ENCODE measurements at places on chromosomes 12 and 14.

DNA sequence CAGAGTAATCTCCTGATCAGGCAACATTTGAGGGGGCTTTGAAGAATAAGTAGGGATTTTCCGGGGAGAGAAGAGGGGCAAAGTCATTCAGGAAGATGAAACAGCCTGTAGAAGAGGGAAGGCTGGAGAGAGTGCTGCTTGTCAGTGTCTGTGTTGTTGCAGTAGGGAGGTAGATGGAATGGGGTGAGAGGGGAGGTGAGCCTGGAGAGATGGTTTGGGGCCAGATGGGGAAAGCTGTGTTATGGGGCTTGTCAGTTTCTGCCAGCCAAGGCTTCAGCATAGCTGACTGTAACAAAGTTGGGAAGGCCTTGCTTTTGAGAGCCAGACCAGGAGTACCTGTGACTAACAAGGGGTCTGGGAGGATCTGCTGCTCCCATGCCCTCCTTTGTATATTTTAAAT is 18.0 kb downstream of the BICD1 start:
- no peak for DNase-seq

DNA sequence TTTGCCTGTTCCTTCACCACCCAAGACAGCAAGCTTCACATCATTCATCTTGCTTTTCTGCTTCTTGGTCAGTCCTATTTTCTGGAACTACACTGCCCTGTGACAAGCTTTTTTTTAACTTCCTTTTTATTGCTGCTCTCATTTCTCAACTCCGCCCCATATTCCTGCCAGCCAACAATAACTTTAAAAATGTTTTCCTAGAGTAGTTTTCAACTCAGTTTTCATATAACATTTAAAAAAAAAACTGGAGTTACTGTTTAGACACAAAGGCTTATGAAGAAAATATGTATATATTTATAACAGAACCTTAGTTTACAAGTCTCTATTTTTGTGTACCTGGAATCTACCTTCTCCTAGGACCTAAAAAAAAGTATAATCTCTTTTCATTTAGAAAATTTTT is at the start of gene RERGL:
Gene RERGL (minus strand): TSS at position 101 of the 400 bp plus-strand sequence. CDS start 53 bp downstream, at position 48.
- no peak for DNase-seq

DNA sequence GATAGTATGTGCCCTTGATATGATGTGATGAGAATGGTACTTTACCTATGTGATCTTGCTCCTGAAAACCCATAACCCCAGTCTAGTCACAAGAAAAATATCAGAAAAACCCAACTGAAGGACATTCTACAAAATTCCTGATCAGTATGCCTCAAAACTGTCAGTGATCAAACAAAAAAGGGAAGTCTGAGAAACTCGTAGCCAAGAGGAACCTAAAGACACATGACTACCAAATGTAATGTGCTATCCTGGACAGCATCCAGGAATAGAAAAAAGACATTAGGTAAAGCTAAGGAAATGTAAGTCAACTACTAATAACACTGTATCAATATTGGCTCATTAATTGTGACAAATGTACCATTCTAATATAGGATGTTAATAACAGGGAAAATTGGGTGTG is 4.1 kb upstream of the WIF1 start:
- no peak for DNase-seq

- DNase-seq, result peak; percentile 82
These were observed 36.8 kb upstream of the DCD start for GRCh38 chr12:54684636-54685630.

- DNase-seq, result no peak
These were observed 174.5 kb upstream of the RBM19 start for GRCh38 chr12:114140576-114140975.

DNA sequence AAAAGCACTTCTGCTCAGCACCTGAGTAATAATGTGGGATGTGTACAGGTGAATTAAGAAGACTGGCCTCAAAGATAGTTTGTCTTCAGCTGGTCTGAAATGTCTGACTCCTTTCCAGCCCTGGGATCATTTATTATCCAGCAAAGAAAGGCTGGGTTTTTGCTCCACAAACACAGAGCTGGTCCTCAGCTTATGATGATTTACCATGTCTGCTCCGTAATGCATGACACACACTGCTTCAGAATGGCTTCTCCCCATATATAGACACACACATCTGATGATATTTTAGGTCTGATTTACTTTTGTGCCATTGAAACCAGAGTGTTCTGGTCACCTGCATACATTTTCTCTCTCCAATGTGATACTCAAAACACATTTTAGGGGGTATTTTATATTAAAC is 225.0 kb downstream of the SLC25A21 start:
- no peak for DNase-seq

DNA sequence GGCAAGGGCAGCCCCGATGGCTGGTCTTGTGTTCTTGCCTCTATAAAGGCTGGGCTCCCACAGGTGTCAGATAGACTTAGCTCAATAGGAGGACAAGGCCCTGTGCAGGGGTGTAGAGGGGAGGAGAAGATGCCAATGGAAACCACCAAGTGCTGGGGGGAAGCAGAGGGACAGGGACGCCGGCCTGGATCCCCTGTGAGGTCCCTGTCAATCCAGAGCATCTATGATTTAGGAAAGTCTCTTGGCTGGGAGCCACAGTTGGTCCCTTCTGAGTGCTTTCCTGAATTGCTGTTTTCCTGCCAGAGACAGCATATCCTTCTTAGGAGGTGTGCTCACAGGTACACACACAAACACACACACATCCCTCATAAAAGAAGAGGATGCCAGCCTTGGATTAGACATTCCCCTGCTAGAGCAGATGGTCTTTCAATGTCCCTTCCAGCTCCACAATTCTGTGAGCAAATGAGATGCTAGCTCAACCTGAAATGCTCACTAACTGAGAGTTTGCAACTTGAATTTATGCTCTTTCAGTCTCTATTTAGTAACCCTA is 62.7 kb downstream of the TTC7B start:
- DNase-seq, result no peak

- DNase-seq, result no peak
These were observed 16.3 kb downstream of the ASB2 start for GRCh38 chr14:93960108-93960475.

GRCh38 chr14:31263485-31264133 is 56.0 kb upstream of the HECTD1 start:
- DNase-seq, result no peak

DNA sequence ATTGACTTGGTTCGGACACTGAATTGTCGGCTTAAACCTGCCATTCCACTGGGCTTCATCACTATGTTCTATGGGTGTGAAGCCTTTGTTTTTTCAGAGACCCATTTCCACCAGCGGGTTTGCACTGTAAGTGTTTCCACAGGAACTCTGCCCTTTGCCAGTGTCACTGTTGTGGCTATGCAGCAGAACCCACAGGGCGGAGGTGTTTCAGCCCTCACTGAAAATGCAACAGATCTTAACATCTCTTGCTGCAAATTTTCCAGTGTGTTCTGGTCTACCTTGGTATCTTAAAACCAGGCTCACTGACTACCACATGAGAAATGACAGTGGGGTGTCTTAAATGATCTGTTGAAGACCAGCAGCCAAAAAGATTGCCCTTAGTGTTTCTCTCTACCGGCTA is 21.1 kb downstream of the PRKCH start:
- DNase-seq, result no peak

DNA sequence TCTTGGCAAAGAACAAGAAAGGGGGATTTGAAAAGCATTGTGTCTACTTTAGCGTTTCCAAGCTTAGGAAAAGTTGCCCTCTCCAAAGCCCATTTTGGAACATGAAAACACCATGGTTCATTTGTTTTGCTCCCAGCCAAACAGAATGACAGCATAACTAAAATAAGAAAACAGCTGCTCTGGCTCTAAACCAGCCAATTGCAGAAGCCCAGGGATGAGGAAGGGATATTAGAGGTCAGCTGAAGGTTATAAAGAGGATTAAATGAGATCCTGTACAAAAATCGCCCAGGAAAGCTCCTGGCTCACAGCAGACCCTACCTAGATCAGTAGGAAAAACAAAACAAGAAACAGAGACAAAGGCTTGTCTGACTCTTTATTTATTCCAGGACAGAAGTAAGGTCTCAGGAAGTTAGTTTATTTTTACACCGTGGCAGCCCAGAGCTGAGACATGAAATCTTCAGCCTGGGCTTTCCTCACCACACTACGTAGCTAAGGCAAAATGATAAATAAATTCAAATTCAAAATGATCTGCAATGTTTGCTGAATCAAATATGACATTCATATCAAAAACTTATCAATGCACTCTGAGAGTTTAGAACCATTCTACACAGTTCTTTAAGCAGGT is 25.9 kb downstream of the SPX start:
- no peak for DNase-seq

DNA sequence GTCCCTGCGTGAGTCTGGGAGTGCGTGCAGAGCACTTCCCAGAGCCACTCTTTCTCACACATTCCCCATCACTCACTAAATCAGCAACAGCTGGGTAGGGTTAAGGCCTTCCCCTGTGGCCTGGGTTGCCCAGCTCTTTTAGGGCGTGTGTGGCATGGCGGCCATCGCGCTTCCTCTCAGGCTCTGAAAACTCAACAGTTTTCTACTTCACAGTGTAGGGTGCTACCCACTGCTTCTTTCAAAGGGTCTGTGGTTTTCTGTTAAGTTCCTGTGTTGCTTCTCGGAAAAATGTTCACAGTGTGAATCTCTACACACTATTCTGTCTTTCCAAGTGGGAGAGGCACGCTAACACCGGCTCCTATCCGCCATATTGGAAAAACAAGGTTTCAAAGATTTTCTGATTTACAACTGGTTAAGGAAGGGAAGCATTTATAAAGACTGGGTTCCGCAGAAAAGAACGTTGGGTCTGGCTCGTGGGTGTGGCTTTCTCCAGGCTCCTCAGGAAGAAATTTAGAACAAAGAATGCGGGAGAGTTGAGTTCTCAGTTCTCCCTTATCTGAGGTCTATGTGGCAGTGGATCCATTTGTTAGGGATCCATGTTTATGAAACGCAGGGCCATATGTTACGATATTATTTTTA is 34.9 kb upstream of the AEBP2 start:
- DNase-seq, result no peak
